ENCODE measurements at places on chromosomes 7 and 10.

DNA sequence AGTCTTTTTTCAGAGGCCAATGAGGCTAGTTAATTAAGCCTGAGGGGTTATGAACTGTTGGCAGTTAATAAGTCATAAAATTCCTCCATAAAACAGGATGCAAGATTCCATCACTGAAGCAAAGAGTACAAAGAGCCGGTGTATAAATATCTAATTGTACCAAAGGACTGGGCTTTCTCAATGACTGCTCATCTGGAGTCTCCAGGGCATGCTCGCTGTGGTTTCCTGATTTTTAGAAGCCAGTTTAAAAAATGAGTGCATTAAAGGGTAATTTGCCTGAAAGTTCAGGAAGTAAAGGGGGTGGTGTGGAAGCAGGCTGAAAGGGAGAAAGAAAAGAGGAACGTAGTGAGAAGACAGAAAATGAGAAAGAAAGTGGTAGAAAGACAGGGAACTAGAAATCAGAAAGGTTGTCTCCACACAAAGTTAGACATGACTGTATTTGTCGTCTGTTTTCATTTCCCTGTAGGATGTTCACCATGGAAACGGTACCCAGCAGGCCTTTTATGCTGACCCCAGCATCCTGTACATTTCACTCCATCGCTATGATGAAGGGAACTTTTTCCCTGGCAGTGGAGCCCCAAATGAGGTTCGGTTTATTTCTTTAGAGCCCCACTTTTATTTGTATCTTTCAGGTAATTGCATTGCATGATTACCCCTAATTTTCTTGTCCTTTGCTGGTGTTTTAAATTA is 282.3 kb downstream of the TWIST1 start:
- DNase-seq = no peak

DNA sequence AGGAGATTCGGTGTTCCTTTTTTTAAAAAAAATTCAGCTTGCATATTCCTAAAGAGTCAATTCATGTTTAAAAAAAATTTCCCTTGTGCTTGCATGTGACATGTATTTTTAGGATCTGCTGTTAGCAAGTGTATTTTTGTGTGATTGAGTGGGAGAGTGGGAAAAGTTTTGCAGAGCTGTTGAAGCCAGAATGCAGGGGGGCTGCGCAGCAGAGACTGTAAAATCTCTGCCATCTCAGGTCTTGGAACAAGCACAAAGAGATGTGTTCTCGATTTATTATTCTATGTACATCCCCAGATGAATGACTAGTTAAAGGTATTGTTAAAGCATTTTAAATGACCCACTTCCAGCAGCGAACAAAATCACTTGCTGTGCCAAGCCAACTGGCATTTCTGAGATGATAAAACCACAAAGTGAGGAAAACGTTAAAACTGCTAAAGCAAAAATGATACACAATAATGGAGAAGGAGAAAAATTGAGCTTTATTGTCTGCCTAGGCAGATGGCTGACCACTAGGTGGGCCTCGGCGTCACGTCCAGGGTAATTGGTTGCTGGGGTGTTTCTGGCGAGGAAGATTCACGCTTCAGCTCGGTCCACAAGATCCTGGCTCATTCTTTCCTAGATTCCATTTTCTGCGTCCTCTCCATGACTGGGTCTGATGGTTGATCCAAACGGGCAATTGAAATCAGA is 67.0 kb upstream of the ATRNL1 start:
- no peak for DNase-seq

DNA sequence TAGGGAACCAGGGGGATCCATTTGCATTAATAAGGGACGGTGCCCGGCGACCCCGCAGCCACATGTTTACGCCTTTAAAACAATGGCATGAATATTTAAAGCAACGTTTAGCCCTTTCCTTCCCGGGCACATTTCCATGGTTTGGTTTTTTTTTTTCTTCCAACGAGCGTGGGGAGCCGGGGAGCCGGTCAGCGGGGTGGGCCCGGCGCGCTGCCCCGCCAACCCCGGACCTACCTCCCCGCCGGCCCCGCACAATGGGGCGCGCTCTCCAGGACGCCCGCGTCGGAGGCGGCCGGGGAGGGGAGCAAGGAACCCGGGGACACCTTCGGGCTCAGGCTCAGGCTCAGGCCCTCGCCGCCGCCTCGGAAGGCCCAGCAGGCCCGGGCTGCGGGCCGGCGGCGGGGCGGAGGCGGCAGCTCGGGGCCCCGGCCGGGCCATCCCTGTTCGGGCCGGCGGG is 1.0 kb downstream of the SEPHS1 start:
- DNase-seq = no peak

DNA sequence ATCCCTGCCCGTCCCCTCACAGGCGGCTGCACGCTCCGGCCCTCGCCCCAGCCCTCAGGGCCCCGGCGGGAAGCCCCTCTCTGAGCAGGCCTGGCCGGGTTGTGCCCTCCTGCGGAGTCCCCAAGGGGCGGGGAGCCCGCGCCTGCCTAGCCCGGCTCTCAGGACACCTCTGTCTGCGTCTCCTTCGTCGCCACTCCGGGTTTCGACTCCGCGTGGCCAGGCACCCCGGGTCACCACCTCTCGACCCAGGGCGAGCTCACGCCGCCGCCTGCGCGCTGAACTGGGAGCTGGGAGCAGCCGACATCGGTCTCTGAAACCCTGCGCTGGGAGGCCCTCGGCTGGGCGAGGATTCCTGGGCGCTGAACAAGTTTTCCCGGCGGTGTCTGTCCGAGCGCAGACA is 6.2 kb upstream of the OGDHL start:
- no peak for DNase-seq

Data from omental fat pad (tissue), 4 donors.